COLO829 (cell line): ENCODE measurements at places on chromosomes 7 and 10.

- DNase-seq: no peak
Measured at GRCh38 chr10:70832852-70833528, 17.2 kb downstream of the SGPL1 start.

DNA sequence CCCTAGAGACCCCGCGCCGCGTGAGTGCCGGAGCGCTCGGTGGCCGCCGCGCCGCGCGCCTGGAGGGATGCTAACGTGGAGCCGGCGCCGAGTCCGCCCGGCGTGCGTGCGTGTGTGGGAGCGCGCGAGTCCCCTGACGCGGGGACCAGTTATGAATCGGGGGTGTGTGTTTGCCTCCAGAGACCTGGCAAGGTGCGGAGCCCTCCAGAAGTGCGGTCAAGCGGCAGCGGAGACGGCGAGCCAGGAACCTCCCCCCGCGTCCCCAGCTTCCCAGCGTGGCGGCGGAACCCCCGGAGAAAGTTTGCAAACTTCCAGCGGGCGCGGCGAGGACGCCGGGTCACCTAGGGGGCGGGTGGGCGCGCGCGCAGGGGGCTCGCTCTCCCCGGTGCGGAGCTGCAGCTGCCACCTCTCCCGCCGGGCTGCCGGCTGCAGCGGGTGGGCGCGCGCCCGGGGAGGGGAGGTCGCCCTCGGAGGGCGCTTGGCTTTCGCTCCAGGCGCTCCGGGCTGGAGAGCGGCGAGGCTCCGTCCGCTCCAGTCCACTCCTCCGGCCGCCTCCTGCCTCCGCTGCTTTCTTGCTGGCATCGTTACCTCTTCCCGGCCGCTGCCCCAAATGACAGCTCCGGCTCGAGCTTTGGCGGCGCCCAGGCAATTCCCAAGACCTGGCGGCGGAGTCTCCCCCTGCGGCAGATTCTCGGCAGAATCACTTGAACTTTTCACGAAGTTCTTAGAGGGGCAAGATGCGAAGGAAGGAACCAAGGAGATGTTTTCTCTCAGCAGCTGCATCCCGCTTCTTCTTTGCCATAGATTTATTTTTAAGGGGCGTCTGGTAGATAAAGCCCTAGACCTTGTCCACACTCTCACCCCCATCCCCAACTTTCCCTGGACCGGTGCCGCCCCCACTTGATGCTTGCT, 2.3 kb upstream of the CREB5 start:
- no peak for DNase-seq

GRCh38 chr10:22534849-22535604, 179.4 kb downstream of the PIP4K2A start:
- peak; percentile 82 for DNase-seq

DNA sequence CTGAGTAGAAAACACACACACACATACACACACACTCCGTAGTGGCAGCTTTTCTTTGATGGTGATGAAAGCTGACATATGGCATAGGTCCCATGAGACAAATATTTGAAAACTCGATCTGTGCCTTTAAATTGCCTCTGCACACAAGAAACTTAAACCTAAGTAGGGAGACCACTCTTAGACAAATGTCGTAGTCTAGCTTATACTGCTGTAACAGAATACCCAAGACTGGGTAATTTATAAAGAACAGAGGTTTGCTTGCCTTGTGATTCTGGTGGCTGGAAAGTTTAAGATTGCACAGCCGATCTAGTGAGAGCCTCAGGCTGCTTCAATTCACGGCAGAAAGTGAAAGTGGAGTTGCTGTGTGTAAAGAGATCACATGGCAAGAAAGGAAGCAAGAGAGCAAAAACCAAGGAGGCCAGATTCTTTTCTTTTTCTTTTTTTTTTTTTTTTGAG, 489.4 kb upstream of the SORCS1 start:
- DNase-seq: peak; percentile 4

DNA sequence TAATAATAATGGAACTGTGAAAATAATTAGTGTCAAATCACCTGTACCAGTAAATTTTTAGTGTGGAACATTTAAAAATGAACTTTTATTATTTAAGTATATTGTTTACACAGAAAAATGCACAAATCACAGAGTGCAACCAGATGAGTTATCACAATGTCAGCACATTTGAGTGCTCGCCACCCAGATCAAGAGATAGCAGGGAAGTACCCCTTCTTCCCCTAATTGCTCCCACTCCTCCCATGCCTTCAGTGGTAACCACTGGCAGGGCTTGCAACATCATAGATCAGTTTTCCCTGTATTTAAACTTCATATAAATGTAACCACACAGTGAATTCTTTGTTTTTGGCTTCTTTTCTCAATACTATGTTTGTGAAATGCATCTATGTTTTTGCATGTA, 7.8 kb upstream of the GPR141 start:
- no peak for DNase-seq

DNA sequence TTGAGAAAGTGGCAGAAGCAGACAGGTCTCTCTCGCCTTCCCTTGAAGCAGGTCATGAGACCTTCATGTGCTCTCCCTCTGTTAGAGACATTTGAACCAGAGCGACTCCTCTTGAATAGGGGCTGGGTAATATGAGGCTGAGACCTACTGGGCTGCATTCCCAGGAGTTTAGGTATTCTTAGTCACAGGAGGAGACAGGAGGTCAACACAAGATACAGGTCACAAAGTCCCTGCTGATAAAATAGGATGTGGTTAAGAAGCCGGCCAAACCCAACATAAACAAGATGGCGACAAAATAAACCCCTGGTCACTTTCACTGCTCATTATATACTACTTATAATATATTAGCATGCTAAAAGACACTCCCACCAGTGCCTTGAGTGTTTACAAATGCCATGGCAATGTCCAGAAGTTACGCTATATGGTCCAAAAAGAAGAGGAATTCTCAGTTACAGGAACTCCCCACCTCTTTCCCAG, 43.5 kb upstream of the MSRB2 start:
- no peak for DNase-seq

DNA sequence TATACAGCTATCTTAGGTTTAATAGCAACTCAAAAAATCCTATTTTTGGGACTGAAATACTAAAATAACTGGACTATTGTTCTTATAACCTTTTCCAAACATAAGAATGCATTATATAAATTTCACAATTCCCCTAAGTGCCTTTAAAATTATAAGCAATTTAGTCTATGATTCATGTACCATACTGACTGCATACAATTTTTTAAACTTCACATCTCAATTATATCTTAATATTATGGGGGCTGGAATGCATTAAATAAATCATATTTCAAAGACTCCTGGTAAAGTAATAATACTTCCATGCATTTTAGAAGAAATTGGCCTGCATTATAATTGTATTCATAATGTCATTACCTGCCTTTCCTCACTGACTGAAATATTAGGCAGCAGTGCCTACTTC, 144.6 kb downstream of the CHCHD3 start:
- no peak for DNase-seq

- no peak for DNase-seq
Measured at GRCh38 chr10:3960496-3960895, 175.5 kb upstream of the KLF6 start.

DNA sequence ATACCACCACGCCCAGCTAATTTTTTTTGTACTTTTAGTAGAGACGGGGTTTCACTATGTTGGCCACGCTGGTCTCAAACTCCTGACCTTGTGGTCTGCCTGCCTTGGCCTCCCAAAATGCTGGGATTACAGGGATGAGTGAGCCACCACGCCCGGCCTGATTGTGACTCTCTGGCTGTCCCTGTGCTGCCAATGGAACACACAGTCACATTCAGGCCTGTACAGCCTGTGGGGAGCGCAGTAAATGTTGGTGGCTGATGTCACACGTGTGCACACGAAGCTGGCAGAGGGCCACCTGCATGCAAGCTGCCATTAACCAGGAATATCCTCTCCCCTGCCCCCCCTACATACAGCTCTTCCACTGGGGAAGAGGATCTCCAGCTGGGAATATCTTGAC, 22.1 kb downstream of the POLL start:
- no peak for DNase-seq

DNA sequence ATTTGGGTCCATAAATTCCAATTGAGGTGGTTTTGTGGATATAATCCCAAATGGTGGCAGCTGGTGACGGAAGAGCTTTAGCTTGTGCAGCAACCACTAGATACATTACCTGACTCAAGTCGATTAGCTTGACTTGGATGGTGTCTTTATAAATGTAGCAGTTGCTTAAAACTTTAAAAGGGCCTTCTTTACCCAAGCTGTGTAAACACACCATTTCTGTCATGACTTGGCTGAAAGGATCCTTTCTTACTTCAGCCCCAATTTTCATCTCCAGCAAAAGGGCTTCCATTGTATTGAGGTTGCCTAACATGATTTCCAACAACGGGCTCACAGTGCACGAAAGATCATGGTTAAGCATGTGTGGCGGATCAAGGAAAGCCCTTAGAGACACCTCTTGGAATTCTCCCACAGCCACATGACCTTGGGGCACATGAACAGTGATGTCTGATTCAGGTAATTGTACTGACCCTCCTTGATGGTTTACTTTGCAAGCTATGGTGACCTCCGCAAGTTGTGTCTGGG, 57.9 kb downstream of the MACC1 start:
- peak; percentile 64 for DNase-seq

- DNase-seq: no peak
Measured at GRCh38 chr7:34107276-34107675, 201.9 kb downstream of the BMPER start.
